Forelimb muscle (tissue), 1 donor: ENCODE measurements at places on chromosomes 3 and 15.

- no peak for DNase-seq
Observed at GRCh38 chr3:195032955-195033354, 238.0 kb downstream of the XXYLT1 start.

DNA sequence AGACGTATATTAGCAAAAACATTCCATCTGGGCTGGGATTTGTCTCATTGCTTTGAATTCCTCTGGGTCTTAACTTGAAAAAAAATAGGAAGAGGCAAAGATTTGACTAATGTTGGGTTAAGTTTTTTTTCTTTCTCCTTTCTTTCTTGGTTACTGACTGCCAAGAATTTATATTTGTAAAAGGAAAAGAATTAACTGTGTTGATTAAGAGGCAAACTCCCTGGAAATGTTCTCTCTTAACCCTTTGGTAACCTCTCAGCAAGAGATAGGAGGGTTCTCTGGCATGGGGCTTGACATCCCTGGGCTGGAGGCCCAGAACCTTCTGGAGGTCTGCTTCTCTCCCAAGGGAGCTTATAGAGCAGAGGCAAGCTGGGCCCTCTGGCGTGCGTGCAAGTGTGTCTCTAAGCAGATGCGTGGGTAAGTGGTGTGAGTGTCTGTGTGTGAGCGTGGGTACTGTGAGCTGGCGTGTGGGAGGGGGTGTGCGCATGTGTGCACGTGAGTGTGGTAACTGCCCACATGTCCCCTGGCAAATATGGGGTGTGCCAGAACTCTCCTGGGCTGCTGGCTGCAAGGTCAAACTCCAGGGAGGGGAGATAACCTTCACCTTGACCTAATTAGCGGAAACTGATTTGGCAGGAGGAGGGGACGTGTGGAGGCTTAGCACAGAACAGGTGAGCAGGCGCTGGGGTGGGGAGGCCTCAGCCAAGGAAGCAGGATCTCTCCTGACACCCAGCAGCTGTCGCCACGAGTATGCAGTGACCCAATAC lies 49.4 kb upstream of the MAGEF1 start:
- peak; percentile 52 for DNase-seq

DNA sequence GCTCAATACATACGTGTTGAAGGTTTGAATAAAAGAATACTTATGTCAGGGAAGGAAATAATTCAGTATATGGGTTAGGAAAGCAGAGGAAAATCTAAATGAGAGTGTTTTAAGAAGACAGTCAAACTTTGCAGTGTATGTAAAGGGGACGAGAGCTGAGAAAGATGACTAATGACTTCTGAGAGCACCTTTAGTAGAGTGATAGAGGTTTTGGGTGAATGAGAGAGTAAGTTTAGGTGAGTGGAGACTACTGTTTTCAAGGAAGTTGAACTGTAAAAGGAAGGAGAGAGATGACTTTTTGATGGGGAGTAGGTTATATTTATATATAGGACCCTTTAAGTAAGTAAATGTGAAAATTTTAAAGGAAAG lies 9.4 kb downstream of the TBC1D23 start:
- no peak for DNase-seq

GRCh38 chr3:188697127-188697526 lies 474.6 kb upstream of the TPRG1 start:
- DNase-seq = no peak

GRCh38 chr15:68188647-68189046 lies 16.5 kb downstream of the CALML4 start:
- DNase-seq = no peak

- DNase-seq = peak; percentile 14
Observed at GRCh38 chr15:82894971-82895520, 57.5 kb downstream of the HOMER2 start.

- DNase-seq = no peak
Observed at GRCh38 chr3:112004187-112004586, 5.5 kb downstream of the TAGLN3 start.

DNA sequence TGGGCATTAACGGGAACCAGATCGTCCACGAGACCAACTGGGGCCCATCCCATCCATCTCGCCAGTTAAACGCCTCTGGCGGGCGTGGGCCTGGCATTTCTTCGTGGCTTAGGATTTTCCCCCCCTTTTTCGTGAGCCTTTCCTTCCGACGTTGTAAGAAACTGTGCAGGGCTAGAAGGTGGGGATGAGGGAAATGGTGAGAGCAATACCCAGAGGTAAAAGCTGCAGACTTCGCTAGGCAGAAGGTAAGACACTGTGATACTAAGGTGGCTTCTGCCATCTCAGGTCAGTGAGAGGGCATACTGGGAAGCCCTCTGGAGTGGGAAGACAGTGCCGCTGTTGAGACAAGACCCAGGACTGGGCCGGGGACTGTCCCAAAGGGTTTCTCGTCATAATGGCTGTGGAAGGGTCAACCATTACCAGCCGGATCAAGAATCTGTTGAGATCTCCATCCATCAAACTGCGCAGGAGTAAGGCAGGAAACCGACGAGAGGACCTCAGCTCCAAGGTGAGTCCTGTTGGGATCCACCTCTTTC lies 666 bp downstream of the MAPKBP1 start:
- no peak for DNase-seq

DNA sequence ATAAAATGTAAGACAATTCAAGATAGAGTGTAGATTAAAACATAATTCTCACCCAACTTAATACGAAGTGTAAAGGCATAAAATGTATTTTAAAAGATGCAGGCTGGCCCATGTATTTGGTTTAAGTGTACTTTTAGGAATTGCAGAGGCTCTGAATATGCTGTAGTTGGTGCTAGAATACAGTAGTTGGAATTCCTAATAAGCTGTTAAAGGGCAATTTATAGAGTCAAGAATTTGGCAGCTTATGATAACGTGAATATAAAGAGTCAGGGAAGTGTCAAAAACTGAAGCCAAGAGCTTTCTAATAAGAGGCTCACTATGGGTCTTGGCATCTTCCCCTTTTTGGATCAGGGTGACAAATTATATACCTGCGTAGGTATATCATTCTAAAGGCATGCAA lies 36.5 kb downstream of the ADAMTS9 start:
- no peak for DNase-seq

DNA sequence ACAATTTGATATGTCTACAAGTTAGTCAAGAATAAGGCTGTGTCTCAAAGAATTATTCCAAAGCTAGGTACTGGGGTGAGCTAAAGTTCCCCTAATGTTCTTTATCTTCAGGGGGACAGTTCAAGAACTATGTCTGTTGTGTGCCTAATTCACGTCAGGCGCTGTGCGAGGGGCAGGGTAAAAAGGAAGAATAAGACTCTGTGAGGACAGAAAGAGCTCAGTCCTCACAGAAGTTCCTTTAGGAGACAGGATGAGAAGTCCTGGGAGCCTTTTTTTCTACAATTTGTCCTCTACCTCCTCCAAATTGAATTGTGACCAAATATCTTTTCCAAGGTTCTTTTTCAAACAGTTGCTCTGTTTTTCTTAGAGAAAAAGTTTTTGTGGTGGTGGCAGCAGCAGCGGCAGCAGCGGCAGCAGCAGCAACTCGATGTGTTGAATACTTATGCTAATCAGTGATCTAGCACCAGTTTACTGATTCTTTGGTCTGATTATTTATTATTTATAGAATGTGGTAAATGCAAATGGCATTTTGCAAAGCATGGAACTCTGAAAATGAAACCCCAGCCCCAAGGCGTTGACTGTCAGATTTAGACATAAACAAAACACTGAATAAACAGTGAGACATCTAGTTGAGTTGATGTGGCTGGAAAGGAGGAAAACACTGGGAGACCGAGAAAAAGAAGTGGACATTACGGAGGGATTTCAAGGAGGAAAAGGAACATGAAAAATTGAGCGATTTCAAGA lies 88.6 kb downstream of the GTPBP8 start:
- no peak for DNase-seq

DNA sequence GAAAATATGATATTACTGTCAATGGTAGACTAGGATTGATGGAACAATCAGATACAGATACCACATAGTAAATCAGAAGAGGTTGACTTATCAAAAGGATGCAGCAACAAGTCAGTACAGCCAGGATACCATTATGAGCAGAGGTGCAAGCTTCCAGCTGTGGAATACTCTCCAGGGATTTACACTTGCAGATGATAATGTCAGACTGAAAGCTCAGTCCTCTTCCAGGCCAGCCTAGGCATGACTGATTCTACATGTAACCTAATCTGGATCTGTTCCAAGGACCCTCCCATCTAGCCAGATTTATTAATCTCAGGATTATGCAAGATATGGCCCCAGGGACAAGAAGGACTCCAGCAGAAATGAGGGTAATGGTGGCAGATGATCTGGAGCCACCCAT lies 8.2 kb downstream of the FILIP1L start:
- DNase-seq = no peak

- DNase-seq = peak; percentile 63
Observed at GRCh38 chr15:51649659-51650521, 27.3 kb upstream of the DMXL2 start.

- DNase-seq = peak; percentile 80
Observed at GRCh38 chr15:95304151-95304946, 1026.2 kb upstream of the NR2F2 start.

GRCh38 chr15:41115161-41115651 lies 874 bp downstream of the INO80 start:
- DNase-seq = no peak

DNA sequence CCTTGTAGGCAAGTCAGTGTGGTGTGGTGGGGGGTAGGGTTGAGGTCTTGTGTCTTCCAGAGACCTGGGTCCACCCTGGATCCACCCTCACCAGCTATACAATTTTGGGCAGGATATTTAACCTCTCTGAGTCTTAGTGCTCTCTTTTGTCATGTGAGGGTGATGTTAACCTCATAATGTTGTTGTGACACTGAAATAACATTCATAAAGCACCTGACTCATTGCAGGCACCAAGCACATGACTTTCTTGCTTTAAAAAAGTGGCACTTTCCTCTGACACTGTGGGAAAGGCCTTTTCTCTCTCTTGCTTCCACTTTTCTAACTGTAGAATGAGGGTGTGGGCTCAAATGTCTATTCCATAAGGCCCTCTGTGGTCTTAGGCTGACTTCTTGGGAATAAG lies 75.5 kb downstream of the SCN10A start:
- no peak for DNase-seq

DNA sequence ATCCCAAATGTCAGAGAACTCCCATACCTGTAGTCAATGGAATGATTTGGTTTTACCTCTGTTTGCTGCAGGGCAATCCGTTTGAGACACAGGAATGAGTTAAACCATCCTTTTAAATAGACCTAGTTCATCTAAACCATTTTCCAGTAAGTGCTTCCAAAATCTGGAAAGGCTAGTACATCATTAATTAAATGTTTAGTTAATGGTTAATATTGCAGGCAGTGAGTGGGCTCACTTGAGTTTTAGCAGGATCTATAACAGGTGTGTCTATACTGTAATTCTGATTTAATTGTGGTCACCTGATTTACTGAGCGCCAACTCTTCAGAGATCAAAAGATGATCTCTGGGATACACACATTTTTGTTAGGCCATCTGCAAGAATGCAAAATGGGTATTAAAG lies 353.9 kb upstream of the ROPN1 start:
- no peak for DNase-seq

GRCh38 chr3:20456511-20456910 lies 270.5 kb upstream of the SGO1 start:
- DNase-seq = no peak

DNA sequence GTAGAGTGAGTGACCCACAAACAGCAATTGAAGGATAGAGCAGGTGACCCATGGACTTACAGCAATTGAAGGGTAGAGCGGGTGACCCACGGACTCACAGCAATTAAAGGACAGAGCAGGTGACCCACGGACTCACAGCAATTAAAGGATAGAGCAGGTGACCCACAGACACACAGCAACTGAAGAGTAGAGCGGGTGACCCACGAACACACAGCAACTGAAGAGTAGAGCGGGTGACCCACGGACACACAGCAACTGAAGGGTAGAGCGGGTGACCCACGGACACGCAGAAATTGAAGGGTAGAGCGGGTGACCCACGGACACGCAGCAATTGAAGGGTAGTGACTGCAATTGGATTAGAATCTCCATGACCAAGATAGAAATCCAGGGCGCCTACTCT lies 9.8 kb upstream of the TNK2 start:
- DNase-seq = no peak

GRCh38 chr3:158649791-158650190 lies 5.5 kb downstream of the GFM1 start:
- DNase-seq = no peak

DNA sequence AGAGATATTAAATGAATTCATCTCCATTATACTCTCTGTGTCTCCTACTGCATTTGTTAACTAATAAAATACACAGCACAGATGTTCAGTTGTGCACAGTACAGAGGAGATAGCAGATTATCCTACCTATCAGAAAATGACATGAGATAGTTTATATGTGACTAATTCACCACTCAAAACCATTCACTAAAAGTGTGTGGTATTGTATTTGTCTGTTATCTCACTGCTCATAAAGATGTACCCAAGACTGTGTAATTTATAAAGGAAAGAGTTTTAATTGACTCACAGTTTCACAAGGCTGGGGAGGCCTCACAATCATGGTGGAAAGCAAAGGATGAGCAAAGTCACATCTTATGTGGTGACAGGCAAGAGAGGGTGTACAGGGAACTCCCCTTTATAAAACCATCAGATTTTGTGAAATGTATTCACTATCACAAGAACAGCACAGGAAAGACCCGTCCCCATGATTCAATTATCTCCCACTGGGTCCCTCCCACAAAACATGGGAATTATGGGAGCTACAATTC lies 936.3 kb downstream of the ROBO1 start:
- DNase-seq = no peak

DNA sequence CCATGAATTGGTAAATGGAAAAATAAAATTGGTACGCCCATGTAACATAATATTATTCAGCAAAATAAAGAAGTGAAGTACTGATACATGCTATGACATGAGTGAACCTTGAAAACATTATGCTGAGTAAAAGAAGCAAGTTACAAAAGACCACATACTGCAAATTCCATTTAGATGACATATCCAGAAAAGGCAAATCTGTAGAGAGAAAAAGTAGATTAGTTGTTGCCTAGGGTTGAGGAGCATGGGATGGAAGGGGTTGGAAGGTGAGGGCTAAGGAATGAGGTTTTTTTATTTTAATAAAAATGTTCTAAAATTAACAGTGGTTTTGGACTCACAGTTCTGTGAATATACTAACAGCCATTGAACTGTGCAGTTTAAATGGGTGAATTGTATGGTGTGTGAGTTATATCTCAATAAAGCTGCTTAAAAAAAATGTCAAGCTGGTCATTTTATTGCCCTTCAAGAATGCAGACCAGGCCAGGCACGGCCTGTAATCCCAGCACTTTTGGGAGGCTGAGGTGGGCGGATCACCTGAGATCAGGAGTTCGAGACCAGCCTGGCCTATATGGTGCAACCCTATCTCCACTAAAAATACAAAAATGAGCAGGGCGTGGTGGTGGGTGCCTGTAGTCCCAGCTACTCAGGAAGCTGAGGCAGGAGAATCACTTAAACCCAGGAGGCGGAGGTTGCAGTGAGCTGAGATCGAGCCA lies 8.1 kb upstream of the DLG1 start:
- DNase-seq = no peak

DNA sequence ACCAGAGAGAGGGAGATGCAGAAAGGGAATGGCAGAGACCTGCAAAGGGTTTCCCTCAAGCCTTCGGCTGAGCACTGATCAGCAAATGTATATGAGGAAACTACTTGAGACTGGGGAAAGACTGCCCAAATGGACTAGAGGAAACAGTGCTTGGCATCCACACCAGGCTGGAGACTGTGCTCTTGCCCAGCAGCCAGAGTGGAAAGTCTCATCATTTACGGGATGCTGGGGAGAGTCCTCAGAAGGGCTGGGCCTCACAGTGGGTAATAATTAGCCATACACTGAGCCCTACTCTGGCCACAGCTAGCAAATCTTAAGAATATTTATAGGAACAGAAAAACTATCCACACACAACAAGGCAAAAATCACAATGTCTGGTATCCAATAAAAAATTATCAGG lies 18.5 kb downstream of the RAB6B start:
- DNase-seq = no peak
